ENCODE measurements at places on chromosomes 11 and 22.
A peak's percentile ranks its signal among the peaks of the same experiment; 100 is the strongest.

DNA sequence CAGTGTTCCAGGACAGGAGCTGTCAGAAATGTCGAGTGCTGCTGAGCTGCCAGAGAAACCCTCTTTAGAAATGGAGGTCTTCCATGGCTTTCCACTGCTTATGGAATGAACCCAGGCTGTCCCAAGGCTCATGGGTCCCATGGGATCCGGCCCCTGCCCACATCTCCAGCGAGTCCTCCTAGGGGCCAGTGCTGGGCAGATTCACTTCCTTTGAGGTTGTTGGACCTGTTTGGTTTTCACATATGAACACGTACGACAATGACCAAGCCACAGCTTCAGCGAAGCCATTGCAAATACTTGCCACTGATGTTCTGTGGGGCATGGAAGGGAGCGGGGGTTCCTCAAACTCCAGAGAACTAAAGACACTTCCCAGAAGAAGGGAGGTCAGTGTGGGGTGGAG lies 483.3 kb downstream of the TBC1D22A start:
- peak; percentile 82 for DNase-seq

GRCh38 chr22:26835929-26836528 lies 178.6 kb downstream of the MIAT start:
- DNase-seq = no peak

DNA sequence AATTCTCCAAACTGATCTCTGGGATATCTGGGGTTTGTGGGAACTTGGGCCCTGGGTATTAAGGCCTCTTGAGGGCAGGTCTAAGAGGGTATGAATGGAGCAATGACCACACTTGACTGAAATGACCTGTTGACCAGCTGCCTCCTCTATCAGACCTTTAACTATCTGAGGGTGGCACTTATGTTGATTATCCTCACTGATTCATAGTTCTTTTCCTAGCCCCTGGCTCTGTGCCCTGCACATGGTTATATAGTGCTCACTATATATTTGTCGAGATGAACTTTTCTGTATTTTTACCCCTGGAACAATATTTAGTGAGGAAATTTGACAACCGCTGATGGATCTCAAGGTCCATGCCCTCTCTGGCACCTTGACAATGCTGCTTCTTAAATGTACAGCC lies 305.5 kb upstream of the PLET1 start:
- no peak for DNase-seq

- no peak for DNase-seq
These were observed 61.0 kb downstream of the RPS6KA4 start for GRCh38 chr11:64419818-64420485.

GRCh38 chr11:66866511-66866986 lies 9.7 kb downstream of the LRFN4 start:
- no peak for DNase-seq

DNA sequence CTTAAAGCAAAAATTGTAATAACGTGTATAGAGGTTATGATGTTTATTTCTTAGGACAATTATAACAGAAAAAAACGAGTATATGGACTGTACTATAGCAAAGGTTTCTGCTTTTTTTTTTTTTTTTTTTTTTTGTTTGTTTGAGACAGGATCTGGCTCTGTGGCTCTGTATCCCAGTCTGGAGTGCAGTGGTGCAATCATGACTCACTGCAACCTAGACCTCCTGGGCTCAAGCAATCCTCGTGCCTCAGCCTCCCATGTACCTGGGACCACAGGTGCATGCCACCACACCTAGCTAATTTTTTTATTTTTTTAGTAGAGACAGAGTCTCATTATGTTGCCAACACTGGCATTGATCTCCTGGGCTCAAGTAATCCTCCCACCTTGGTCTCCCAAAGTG lies 39.2 kb downstream of the ZFTA start:
- DNase-seq = no peak

GRCh38 chr11:120710354-120711131 lies 199.0 kb downstream of the GRIK4 start:
- peak; percentile 81 for DNase-seq

DNA sequence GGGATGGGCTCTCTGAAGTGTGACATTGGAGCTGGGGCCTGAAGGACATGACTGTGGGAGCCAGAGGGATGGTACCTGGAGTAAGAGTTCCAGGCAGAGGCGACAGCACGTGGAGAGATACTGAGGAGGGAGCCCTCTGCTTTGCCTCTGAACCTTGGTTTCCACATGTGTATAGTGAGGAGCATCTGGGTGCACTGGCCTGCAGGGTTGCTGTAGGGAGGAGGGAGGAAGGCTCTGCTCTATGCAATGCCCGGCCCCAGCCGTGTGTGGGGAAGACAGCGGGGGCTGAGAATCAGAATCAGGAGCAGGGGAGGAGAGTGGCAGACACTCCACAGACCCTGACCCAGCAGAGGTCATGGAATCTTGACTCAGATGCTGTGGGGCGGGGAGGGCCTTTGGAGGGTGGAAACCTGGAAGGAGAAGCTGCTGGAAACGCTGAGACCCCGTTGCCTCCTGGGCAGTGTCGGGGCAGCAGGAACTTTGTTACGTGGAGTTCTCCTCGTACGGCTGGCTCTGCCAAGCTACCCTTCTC lies 4.0 kb downstream of the SCYL1 start:
- DNase-seq = no peak

DNA sequence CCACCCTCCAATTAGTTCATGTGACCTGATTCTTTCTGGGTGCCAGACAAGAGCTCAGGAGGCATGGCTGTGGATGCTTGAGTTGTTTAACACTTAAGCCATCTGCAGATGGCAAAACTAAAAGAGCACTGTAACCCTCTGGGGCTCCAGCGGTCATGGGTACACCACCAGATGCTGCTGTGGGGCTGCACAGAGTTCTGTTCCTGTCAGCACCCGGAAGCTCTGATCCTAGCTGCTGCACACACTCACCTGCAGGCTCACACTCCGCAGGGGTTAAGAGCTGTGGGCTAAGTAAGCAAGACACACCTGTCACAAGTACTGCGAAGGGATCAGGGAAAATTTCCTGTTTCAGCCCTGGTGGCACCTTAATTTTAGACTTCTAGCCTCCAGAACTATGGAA lies 307.8 kb downstream of the C11orf87 start:
- no peak for DNase-seq

GRCh38 chr22:21014726-21015465 lies at the start of gene P2RX6:
P2RX6 (plus strand) TSS chr22:21015165; CDS start chr22:21015175, 10 bp downstream.
- DNase-seq = no peak

All from osteocyte (in vitro differentiated cells).